Activated T-helper 1 cell treated with anti-CD3 and anti-CD28 coated beads, Interleukin-2, amount 50 U/mL, for 16 hours (primary cell): ENCODE measurements at places on chromosomes 6 and 20.

DNA sequence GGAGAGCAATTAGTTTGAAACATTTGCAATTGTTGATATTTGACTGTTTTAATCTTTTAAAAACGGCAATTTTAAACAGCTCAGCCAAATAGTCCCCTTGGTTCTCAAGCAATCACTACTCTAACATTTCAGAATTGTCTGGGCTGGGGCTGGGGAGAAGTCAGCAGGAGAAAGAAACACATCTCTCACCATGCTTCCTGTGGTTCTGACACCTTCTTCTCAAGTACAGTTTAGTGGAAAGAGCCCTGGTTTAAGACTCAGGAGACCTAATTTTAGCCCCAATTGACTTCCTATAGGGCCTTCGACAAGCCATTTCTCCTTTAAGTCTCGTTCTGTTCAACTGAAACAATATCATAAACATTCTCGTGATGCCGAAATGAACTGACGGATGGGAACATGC lies 168.4 kb upstream of the CDYL start:
- no peak for DNase-seq

GRCh38 chr6:45727228-45727627 lies 288.4 kb downstream of the CLIC5 start:
- no peak for DNase-seq

DNA sequence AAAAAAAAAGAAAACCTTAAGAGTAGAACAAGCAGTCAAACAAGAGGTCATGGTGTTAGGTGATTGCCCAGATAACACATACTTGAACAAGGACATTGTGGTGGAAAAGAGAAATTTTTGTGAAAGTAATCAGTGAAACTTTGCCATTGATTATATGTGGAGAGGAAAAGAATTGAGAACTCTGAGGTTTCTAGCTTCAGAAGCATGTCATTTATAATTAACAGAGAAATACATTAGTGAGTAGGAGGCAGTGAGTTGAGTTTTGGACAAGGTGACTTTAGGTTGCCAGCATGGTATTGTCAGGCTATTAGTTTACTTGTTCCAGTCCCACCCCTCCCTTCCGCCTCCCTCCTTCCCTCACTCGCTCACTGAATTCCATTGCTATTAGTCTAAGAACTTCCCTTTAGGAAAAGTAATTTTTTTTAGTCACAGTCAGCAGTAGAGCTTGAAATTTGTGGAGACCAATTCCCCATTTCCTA lies 17.2 kb downstream of the TAB2 start:
- DNase-seq = no peak

DNA sequence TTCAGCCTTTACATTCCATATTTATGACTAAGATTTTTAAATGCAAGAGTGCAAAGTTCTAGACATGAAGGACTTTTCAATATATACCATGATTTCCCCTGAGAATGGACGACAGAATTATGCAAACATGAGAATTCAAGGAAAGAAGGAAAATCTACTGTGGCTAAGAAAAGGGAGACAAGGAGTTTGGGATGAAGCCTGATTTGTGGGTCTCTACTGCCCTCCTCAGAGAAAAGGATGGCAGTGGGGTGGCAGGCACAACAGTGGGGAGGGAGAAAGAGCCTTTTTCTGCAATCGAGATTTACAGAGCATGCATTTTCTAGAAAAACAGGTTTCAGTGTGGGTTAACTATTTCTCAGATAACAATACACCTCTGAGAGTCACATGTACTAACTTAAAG lies 466.9 kb upstream of the NRSN1 start:
- DNase-seq = no peak

GRCh38 chr20:8039042-8039441 lies 19.5 kb upstream of the TMX4 start:
- DNase-seq = no peak

- no peak for DNase-seq
These were observed 301.1 kb downstream of the TAF4 start for GRCh38 chr20:61764471-61765025.

GRCh38 chr6:5123296-5124143 lies 38.4 kb downstream of the PPP1R3G start:
- DNase-seq = no peak

DNA sequence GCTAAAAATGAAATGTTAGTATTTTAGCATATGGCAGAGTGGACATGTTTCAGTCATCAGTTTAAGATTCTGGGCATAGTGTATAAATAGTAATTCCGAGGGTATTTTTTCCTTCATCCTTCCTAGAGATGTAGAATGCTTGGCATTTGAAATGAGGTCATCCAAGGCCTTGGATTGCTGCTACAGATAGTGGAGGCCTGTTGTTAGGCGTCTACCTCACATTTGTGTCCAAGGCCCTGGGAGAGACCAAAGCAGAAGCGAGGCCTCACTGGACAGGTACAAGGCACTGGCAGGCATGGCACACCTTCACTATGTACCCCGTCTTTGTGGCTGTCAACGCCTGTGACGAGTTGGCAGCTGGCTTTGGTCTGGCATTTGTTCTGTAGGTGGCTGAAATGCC lies 58.0 kb downstream of the DTD1 start:
- no peak for DNase-seq

DNA sequence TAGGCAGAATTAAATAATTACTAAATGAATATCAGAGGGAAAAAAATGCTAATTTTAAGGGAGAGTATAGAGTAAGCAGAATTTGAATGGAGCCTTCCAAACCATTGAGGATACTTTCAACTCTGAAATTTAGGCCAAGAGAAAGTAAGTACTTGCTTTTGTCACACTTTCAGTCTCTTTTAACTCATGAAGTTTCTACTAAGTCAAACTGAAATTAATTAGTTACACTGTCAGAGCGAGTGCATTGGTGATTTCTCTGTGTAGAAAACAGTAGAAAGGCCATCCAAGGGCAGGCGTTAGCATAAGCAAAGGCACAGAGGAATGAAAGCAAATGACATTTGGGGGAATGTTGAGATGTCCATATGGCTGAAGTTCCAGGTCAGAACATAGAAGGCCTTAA lies 92.9 kb downstream of the PLEKHG1 start:
- DNase-seq = no peak

- no peak for DNase-seq
These were observed 68.3 kb downstream of the CD24 start for GRCh38 chr6:106906232-106906631.

GRCh38 chr6:149094156-149094555 lies 223.4 kb upstream of the TAB2 start:
- no peak for DNase-seq
